ENCODE measurements at places on chromosomes 6 and 20.

DNA sequence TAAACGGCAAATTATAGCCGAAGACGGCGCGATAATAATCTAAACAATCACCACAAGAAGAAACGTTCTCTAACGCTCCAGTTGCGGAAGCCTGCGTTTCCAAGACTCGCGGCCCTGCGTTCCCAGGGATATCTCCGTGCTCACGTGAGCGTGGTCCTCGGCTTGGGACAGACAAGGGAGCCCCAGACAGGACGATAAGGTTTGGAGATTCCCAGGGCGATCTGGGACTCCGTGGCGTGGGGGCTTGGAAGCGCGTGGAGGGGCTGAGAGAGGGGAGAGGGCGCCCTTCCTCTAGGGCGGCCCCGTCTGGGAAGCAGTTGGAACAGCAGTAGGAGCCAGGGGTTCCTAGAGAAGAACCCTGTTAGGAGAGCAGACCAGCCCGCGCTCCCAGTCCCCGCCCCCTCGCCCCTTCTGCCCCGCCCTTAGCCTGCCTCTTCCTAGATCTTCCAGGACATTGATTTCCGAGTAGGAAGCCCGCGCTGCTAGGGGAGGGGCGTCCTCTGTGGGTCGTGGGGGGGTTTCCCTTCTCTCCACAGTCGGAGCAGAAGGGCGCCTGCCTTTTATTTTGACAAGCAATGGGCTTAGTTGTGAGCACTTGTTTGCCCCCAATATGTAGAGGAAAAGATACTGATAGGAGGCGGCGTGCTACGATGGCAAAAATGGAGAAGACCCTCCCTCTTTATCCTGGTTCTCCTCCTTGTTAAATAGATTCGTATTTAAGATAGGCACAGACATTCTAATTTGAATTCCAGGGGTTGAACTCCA lies 10.6 kb downstream of the NRN1 start:
- peak; percentile 45 for DNase-seq

- DNase-seq, result no peak
Observed at GRCh38 chr6:2579804-2580570, 170.7 kb downstream of the MYLK4 start.

DNA sequence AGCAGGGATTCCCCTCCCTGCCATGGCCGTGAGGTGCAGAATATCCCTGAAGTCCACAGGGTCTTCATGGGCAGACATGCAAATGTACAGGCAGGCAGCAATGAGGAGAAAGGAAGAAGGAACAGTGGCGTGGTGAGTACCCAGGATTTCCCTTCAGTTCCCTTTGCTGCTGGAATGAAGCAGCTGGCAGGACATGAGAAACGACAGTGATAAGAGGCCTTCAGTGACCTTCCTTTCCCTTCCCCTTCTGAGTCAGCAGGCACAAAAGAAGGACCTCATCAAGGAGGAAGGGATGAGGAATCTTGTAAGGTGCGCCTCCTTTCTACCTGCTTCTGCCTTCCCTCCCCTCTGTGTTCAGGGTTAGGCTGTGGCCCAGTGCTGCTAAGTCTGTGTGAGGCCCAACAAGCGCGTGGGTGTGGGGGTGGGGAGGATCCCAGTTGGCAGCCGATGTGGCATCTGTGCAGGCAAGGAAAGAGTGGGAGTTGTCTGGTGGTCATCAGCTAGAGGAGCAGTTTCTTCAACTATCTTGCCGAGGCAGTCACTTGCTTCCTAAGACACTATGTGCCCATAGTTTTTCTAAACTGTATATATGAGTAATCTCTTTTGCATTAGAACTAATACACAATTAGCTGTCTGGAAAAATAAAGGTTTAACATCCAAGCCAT lies 29.5 kb upstream of the FBXO9 start:
- no peak for DNase-seq

- DNase-seq, result no peak
Observed at GRCh38 chr6:108862479-108863191, 14.4 kb downstream of the ARMC2 start.

DNA sequence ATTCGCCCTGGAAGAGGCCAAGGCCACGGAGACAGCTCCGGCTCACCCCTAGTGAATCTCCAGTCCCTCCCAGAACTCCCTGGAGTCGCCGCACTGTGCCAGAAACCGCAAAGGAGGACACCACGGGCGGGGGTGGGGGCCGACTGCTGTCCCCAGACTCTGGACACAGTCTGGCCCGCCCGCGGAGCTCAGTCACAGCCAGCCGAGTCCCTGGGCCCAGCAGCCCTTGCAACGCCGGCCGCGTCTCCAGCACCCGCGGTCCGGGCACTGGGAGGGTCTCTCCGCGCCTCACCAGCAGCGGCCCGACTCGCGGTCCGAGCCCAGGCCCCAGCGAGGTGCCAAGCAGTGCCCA lies 518 bp downstream of the PEX6 start:
- peak; percentile 42 for DNase-seq

DNA sequence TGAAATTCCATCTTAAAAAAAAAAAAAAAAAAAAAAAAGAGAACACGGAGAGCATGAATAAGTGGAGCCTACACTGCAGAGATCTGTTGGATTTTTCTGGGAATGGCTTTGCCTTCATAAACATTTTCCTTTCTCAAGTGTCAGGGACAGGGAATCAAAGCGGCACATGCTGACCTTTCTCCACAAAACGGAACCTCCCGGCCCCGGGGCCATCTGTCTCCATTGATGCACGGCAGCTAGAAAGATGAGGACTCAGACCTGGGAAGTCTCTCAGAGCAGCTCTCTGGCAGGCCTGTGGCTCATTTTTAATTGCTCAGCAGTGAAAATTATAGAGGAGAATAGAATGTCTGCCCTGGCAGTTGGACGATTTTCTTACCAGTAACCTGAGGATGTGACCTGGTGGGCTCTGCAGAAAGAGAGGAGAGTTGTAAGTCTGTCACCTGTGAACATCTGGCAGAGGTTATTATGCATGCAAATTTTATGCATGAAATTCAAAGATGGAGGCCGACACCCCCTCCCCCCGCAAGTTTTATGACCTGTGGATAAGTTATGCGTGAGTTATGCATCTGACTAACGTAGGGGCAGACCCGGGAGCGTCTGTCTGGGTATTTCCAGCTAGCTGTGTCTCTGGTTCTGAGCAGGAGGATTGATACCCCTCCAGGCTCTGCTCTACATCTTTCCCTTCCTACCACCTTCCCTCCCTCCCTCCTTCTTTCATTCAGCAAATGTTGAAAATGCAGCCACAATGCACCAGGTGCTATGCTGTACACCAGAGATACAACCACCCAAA lies 352.5 kb downstream of the CDH26 start:
- no peak for DNase-seq

- no peak for DNase-seq
Observed at GRCh38 chr6:52560462-52560861, 16.4 kb downstream of the TRAM2 start.

DNA sequence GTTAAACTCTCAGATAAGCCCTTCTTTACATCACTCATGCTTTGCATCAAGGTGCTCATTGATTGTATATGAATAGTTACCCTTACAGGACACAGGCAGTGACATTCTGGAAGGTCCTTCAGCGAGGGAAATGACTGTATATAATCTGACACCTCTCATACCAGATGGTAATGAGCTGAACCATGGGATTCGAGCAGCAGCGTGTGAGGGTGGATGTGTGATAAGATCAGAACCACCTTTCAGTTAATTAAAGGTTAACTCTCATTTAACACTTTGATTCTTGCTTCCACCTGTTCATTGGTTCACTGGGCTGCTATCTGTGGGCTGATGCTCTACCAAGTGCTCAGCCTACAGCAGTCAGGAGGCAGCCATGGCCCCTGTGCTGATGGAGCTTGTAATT lies 24.2 kb downstream of the NEDD9 start:
- DNase-seq, result no peak

DNA sequence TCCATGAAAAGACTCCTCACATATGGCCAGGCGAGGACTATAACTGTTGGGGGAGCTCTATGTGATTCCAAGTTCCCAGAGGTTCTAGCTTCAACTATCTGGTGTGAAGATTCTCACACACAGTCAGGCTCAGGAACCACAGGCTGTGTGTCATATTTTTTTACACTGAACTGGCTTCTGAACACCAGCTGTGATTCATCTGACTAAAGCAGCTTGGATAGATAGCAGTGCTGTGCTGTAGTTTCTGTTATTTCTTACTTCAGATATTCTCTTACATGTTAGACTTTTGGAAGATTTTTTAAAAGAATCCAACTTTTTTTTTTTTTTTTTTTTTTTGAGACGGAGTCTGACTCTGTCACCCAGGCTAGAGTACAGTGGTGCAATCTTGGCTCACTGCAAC lies 140.7 kb upstream of the MCHR2 start:
- DNase-seq, result peak; percentile 40

DNA sequence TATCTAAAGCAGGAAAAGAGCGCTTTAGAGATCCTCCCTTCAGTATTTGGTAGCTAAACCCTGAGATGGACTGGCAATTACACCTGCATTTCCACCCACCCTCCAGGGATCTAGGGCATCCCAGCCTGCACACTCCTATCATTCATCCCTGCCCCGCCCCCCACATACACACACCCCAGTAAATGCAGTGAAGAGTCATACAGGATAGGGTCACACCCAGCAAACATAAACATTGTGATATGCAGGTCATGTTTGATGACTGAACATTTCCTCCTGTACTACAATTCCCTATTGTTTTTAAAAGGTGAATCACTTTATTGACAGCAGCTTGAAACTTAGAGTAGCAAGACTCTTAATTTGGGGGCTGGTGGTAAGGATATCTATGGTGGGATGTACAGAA lies 112.9 kb downstream of the FOXO3 start:
- DNase-seq, result peak; percentile 43

DNA sequence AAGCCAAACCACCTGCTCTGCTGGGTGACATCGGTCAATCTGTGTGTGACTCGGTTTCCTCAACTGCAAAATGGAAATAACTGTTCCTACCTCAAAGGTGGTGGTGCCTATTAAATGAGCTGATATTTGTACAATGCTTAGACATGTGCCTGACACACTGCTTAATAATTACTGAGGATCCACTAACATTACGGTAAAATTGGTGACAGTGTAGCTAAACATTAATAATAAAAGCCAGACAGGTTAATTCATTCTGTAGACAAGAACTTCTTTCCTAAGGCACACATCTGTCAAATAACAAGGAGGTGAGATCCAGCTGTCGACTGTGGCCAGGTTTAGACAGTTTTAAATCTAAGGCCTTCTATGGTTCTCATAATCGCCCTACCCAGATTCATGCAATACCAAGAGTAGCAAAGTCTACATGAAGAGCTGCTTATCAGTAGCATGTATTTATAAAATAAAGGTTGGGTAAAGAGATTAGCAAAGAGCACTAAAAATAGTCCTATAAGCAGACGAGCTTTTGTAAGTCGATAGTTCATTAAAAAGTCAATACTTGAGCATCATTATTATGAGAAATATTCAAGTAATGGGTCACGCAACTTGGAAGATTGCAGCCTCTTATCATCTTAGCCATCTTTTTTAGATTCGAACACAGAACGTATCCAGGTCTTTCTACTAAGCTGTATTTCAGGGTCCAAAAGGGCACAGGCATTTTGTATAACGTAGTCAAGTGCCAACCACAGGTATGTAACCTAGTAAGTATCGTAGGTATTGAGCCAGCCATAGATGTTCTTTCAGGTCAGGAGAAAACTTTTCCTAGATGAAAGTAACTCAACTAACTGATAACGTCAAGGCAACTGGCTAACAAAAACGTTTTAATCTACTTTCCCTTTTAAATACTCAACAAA lies 3.2 kb downstream of the CNKSR3 start:
- DNase-seq, result peak; percentile 75

- DNase-seq, result no peak
Observed at GRCh38 chr6:168662301-168662936, 221.4 kb downstream of the SMOC2 start.

- DNase-seq, result no peak
Observed at GRCh38 chr20:45372646-45373352, 5.3 kb downstream of the TP53TG5 start.

DNA sequence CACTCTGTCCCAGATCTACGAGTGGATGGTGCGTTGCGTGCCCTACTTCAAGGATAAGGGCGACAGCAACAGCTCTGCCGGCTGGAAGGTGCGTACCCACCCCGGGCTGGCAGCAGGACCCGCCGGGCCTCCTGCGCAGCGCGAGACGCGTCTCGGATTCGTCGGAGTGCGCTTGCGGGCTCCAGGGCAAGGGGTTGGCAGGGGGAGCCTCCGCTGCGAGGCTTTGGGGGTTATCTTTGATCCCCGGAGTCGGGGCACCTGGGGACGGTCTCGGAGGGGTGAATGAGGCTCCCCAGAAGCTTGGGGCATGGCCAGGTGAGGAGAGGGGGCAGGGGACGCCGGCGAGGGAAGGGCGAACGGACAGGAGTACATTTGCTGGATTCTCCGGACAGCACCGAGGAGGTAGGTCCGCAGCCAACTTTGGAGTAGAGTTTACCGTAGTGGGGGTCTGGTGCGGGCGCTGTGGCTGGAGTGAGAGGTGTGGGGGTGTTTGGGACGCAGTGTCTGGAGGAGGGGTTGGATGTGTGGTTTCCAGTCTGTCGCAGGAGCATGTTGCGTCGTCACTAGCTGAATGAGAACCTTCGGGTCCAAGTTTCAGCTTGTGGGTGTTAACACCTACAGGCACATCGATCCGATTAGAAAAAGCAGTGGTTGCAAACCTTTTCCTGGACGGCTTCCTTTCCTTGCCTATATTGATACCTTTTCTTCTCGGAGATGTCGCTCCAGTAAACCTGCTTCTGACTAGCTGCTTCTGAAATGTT lies 1.2 kb downstream of the FOXO3 start:
- peak; percentile 33 for DNase-seq

DNA sequence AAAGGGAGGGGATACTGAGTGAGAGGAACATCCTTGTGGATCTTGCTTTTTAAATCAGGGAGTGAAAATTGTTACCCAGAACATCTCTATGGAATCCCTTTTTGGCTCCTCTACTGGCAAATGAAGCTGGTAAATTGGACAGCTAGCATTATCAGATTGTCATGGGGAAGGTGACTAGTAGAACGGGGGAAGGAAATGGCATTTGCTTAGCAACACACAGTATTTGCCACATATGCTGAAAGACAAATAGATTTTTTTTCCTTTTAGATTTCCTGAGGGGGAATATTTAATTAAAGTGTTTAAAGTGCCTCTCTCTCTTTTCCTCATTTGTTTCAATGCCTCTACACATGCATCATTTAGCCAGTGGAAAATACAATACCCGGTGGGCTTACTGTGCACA lies 573.5 kb downstream of the BCKDHB start:
- no peak for DNase-seq

DNA sequence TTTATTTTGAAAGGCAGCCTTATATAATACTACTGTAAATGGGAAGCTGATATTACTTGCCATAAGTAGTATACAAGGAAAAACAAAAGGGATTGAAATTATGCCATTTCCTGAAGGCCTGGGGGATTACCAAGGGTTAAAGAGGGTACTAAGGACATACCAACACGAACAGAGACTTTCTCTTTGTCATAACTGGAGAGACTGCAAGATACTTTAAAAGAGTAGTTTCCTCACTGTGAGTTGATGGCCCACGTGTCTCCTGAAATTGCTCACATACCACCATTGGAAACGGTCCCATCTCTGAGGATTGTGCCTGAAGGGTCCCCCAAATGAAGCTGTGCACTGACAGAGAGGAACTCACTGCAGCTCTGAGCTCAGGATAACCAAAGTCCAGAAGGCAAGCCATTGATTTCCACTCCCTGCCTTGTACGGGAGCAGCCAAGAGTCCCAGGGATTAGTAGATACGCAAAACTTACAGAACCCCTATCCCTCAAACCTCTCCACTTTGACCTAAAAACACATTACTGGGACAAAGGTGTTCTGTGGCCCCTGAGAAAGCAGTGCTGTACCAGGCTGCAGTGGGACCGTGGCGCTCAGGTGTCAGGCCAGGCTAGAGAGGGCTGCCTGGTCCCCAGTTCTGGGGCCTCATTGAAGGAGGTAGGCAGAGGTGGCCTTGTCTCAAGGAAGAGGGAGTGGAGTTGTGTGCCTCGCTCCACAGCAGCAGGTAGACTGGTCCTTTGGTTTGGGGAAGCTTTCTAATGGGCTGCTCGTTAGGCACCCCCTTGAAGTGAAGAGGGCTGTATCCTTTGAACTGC lies 15.2 kb downstream of the PSMG4 start:
- no peak for DNase-seq

Measured in kidney tubule cell (primary cell).